ENCODE measurements at places on chromosomes 5 and 9.

- DNase-seq = no peak
These were observed 515.8 kb upstream of the ARRDC3 start for GRCh38 chr5:91898898-91899297.

DNA sequence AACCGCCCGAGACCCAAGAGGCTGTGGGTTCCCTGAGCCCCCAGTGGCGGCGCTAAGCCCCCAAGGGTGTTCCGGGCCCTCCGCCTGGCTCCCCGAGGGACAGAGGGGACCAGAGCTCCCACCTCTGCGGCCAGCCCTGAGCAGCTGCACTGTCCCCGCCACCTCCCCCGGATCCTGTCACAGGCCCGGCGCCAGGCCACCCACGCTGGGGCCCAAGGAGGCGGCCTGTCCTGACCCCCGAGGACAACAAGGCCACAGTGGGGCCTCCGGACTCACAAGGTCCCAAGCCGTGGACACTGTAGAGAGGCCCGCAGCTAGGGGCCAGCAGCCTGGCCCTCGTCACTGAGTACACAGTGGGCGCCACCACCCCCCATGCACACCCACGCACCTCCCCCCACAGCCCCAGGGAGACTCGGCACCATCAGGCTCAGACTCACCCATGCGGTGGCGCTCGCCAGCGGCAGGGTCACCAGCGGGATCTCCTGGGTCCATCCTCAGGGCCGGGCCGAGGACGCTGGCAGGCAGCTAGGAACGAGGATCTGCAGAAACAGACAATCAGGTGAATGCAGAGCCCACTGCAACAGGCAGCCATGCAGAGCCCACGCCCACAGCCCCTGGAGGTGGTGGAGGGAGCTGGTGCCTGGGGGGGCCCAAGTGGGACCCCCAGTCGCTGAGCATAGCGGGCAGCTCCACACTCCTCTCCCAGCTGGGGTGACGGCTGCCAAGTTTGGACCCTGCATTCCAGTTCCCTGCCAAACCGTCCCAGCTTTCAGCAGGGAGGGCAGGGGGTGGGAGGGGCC lies 27.9 kb downstream of the EXD3 start:
- DNase-seq = no peak

DNA sequence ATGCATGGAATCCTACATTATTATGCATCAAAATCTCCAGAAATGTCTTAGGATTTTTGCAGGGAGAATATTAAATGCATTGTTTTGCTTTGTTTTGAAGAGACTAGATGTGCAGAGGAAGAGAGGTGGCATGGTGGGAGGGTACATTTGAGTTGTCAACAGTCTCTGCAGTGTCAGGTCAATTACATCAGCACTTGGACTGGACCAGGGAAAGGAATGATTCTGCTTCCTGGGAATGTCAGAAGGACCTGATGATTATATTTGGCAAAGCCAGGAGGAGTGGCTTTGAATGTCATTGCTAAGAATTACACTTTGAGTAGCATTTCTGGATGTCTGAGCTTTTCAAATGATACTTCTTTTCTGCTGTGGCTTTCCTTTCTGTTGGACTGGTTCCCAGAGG lies 17.5 kb upstream of the TMEFF1 start:
- no peak for DNase-seq

- DNase-seq = no peak
These were observed 54.1 kb downstream of the MTAP start for GRCh38 chr9:21856301-21857094.

DNA sequence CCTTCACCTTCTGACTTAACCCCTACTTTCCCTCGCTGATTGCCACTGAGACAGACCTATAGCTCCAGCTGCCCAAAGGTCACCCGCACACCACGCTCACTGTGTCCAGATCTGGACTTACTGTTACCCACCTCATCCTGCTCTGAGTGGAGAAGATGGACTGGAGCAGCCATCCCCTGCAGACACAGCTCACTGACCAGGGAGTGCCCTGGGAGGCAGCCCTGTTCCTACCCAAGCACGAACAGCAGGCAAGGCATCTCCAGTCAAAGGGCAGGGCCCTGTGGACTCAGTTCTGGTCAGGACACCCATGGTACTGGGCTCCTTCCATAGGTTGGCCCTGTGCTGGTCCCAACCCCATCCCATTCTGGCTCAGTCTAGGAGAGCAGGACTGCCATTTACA lies 9.5 kb upstream of the BARX1 start:
- no peak for DNase-seq

Measured in CMK (cell line).